Left ventricle myocardium inferior (tissue), 1 donor: ENCODE measurements at places on chromosomes 16 and 17. TPM values are rescaled to one million over a fixed set of nuclear protein-coding genes. Genes with fewer than 3 reads are reported as not detected.

Gene TRPV3
- total RNA-seq: 1.0 TPM

Gene CRYBA1
- not detected for total RNA-seq

- DNase-seq: no peak
Observed at GRCh38 chr16:35794896-35795295, 2335.5 kb downstream of the TP53TG3F start.

- DNase-seq: peak; percentile 13
Observed at GRCh38 chr17:83198366-83199341, 119.2 kb downstream of the METRNL start.

GRCh38 chr16:35142147-35142808, 1682.9 kb downstream of the TP53TG3F start:
- DNase-seq: no peak

DNA sequence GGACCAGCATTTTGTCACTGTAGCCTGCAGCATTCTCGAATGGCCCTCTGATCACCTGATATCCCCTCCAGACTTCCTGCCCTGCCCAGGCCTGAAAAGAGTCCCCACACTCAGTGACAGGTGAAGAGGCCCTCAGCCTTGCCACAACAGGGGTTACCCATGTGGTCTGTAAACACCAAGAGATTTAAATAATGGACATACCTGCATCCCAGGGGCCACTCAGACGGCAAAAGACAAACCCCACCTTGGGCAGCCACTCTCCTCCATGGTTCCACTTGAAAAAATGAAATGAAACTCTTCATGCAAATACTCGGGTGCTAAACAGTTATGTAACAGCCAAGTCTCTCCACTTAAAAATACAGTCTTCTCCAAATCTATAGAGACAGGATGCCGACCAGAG, 22.9 kb upstream of the PECAM1 start:
- no peak for DNase-seq
